Ureter (tissue), 1 donor: ENCODE measurements at places on chromosomes 7 and 10.

DNA sequence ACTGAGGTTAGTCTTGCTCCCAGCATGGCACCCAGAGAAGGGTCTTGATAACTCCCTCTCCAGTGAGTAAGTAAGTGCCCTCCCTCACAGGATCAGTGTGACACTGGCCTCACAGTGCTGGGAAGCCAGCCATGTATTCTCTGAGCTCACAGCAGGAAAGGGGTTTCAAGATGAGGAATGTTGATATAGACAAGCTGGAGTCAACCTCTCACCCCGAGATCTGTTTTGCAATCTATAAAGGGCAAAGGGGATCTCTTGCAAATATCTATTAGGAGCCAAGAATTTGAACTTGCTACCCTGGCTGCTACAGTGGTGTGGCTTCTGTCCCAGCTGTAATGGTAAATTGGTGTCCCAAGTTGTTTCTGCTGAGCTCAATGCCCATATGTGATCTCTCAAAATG, 70.2 kb upstream of the ADAM12 start:
- DNase-seq, result no peak

DNA sequence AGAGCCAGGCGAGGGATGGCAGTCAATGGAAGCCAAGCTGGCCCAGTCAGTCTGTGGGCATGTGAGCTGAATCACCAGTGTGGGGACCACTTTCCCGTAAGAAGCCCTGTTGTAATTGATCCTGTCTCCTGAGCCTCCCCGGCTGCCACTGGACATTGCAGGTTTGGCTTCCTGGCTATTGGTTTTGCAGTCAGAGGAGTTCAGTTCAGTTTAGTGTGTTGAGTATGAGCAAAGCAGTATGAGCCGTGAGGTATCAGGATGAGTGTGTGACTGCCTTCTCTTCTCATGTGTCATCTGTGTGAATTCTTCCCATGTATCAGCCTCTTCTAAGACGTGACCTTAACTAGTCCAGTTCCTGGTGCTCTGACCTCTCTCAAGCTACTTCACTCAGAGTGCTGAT, 227.4 kb downstream of the PRKG1 start:
- no peak for DNase-seq

DNA sequence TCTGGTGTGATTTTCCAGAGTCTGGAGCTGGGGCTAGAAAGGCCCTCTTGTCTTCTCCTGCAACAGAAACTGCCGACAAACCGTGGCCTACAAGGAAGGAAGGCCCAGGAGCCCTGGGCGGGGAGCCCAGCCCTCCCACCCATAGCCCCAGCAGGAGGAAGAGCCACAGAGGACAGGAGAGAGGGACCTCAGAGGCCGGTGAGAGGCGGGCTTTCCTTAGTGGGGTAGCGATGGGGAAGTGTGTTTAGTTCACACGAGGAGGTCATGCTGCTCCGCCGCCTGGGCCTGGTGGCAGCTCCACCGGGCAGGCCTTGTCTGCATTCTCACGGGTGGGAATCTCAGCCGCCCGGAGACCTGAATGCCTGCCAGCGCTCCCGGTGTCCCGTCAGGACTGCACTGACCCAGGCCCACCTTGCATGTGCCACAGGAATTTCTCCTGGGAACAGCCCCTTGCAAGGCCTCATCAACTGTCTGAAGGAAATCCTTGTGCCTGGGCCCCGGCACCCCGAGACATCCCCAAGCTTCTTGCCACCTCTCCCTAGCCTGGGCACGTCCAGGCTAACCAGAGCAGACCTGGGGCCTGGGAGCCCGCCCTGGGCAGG, 50.9 kb downstream of the ZNF467 start:
- peak; percentile 39 for DNase-seq

GRCh38 chr10:8768341-8768740, 713.9 kb downstream of the GATA3 start:
- no peak for DNase-seq

DNA sequence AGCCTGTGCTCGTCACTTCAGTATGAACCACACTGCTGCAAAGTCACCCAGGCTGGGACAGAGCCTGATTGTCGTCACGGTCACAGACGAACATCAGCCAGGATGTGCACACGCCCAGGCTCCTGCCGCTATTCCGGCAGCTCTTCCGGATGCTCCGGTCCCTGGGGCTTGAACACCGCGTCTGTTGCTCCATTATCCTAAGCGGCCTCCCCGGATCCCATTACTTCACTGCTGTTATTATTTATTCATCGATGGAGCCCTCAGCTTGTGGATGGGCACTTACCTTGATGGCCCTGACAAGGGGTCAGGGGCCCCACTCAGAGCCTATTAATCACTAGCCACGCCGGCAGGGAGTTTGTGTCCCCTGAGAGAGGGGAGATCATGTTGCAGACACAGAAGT, 120.8 kb upstream of the PCBD1 start:
- DNase-seq, result no peak

DNA sequence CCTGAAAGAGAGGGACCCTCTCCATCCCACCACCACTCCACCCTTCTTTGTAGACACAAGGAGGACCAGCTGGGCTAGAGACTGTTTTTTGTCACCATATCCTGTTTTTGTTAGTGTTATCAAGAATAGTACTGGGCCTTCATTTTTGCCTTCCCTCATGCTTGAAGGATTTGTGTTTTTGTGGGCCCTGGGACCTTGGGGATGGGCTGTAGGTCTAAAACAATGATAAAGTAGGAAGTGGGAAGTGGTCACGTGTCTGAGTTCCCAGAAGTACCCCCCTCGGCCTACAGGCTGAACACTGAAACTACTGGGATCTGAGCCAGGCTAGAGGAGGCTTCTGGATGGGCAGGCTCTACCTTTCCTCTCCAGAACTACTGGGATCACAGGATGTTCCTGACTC, 8.9 kb downstream of the AGFG2 start:
- DNase-seq, result no peak
